ENCODE measurements at places on chromosomes 2 and 18.

DNA sequence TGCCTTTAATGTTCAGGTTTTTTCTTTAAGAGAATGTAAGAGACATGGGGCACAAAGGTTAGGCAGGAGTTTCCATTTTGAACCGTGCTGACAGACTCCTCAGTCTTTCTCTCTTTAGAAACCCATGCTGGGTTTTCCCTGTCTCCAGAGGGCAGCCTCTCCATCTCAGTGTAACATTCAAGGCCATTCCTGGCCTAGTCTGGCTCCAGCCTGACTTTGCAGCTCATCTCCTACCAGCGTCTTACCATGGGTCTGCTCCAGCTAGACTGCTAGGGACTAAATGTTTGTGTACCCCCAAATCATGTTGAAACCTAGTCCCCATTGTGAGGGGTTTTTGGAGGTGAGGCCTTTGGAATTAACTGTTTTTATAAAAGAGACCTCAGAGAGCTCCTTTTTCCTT is 9.8 kb upstream of the CLIP4 start:
- DNase-seq: no peak

- DNase-seq: no peak
Measured at GRCh38 chr18:70221915-70222278, 16.4 kb upstream of the RTTN start.

- DNase-seq: no peak
Measured at GRCh38 chr18:49767111-49768050, 46.0 kb downstream of the ACAA2 start.

DNA sequence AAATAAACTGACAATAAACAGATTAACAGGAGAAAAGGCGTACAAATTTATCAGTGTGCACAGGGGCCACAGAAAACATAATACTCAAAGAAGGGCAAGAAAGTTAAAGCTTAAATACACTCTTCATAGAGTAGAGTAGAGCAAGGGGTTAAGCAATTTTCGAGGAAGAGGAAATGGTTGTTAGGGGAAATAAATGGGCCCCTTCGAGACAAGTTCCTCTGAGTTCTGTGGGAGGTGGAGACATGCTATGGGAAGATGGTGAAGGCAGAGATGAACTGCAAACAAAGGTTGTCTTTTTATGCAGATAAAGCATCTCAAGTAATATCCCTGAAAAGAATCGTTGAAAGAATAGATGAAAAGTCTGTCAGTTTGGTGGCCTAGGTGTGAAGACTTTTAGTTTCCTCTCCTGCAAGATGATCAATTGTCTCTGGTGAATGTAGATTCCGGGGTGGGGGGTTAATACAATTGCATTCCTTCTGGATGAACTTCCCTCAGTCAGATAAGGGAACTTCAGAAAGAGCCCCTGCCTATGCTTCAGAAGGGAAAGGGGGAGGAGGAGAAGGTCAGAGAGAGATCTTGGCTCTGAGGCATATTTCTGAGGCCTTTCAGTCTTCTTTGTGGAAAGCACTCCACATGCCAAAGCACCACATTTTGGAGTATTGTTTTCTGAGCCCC is 127.0 kb downstream of the METTL4 start:
- DNase-seq: no peak

DNA sequence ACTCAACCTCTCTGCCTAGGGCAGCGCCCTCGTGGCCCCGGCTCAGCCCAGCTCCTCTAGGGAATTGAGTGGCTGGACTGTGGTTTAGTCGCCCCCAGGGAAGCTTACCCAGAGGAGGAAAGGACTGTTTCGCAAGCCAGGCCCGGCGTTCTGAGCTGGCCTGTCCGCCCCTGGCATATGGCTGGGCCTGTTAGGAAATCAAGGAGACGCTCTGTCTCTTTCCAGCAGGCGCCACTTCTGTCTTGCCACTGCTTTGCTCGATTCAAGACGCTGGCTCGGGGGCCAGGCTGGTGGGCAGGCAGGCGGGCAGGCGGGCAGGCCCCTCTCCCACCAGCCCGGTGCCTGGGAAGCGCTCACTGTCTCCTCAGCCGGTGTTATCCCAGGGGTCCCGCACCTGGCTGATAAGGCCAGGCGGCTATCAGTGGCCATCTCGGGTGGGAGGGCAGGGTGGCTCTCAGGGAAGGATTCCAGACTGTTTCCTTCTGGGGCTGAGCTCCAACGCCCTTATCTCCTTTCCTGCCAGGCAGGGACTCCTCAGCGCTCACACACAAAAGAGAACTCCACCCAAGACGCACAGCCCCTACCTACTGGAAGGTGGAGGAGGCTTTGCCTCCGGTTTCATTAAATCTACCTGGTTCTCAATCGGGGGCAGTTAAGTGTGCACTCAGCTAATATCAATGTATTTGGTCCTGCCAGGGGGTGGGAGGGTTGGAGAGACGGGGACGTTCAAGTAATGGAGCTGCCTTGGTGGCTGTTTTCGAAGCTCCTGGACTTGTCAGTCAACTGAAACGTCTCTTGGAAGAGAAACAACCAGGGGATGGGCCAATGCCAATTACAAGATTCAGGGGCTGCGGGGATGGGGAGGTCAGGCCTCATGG is 109.1 kb downstream of the SMAD7 start:
- DNase-seq: no peak

DNA sequence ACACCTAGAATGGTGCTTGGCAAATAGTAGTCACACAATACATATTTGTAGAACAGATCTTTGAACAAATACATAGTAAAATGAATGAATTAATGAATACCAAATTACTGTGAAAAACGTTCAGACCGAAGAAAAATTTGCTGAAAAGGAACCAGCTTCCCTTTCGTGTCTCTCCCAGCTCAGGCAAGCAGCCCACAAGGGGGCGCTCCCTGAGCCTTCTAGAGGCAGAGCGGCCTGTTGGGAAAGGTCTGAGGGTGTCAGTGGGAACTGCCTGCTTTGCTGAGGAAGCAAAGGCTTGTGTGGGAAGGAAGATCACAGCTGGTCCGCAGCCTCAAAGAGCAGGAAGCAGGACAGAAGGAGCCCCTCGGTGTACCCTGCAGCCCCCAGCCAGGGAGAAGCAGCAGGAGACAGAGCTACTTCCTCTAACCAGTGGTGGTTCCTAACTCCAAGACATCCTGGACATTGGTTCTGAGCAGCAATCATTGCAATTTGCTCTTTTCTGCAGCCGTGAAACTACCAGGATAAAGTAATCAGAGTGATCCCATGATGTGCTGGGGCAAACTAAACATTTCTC is 231.1 kb downstream of the ANKRD30B start:
- no peak for DNase-seq

GRCh38 chr18:4405965-4406364 is 49.1 kb downstream of the DLGAP1 start:
- DNase-seq: no peak

- no peak for DNase-seq
Measured at GRCh38 chr18:12606592-12607315, 51.2 kb downstream of the SPIRE1 start.

- no peak for DNase-seq
Measured at GRCh38 chr2:31877008-31877407, 133.8 kb downstream of the MEMO1 start.

DNA sequence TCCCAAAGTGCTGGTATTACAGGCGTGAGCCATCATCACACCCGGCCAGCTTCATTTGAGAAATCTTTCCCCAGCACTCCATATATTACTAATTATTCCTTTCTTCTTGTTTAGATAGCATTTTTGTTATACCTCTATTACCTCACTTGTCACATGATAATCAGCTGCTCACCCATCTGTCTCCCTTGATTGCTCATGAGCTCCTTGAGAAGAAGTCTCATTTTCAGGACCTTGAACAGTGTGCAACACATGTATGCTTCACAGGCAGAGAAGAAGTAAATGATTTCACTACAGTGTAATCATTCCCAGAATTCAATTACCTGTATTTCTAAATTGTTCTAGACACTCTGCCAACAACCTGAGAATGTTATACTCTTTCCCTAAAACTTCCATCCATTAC is 6.2 kb downstream of the PAIP2B start:
- no peak for DNase-seq

DNA sequence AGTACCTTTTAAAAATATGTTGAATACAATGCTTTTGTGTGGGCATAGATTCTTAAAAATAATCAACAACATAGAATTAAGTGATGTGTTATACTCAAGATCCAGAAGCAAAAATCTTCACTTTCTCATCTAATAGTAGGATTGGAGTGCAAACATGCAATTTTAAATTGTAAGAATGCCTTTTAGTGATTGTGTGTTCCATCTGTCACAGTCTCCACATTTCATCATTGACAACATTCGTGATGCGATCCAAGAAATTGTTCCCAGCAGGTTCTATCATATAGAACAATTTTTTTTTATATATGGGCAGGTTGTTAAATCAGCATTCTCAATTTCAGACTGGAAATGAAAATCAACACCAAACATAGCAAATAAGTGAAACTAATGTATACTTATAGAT is 1671.8 kb upstream of the SLC39A10 start:
- no peak for DNase-seq

DNA sequence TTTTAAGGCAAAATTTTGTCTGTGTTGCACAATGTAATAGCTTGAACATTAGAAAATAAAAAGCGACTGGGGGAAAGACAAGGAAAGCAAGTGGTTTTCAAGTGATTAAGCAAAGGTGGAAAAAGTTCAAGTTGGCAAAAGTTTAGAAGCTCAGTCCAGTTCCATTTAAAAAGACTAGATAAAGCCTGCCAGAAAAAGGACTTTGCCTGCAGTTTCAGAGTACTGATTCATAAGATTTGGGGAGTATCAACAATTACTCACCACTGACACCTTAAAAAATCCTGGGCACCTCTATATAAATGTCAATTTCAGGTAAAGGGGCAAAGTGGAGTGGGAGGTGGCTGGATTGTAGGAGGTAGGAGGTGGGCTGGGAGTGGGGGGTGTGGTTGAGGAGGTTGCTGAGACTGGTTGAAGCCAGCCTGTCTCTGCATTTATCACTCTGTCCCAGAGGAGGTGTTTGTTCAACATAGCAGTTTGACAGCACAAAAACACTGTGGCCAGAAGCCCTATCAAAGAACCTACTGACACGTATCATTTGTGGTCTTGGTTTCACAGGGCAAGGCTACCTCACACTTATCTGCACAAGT is 14.6 kb downstream of the ZEB2 start:
- DNase-seq: no peak

GRCh38 chr2:44777537-44777936 is 164.0 kb upstream of the SIX3 start:
- no peak for DNase-seq

- no peak for DNase-seq
Measured at GRCh38 chr2:24543252-24543651, 52.2 kb downstream of the NCOA1 start.

DNA sequence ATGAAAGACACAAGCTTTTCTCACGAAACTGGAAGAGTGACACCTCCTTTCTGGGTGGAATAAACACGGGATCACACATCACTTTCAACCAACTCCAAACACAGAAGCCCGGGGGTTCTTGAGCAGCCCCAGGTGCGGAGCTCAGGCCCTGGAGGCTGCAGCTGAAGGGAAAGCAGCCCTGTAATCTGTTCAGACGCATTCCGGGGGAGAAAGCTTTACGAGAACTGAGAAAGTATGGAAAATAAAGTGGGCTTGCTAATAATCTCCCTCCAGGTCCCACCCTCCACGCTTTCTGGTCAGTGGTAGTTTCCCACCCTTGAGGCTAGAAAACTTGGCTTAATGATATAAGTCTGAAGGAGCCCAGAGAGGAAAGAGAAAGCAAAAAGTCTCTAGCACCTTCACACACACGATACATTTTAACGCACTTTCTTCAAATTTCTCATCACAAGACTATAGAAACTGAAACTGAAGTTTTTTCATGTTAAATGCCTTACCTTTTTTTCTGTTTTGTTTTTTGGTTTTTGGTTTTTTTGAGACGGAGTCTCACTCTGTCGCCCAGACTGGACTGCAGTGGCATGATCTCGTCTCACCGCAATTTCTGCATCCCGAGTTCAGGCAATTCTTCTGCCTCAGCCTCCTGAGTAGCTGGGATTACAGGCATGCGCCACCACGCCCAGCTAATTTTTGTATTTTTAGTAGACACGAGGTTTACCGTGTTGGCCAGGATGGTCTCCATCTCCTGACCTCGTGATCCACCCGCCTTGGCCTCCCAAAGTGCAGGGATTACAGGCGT is 141.3 kb downstream of the AFF3 start:
- no peak for DNase-seq

GRCh38 chr2:195338856-195339255 is 318.2 kb upstream of the SLC39A10 start:
- DNase-seq: no peak

DNA sequence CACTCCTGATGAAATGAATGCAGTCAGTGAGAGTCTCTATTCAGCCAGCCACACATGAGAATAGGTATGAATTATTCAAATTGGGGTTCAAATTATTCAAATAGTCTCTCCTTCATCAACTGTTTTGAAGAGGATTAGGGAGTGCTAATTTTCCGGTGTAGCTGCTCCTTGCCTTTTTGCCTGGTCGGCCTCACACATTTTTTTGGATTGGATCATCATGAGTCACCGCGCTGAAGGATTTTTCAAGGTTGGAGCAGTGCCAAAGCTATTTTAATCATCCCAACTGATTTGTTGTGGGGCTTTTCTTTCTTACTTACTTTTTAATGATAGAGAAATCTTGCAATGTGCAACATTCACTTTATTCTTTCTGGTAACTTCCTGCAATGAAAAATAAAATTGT is 2.4 kb upstream of the DTNA start:
- no peak for DNase-seq

DNA sequence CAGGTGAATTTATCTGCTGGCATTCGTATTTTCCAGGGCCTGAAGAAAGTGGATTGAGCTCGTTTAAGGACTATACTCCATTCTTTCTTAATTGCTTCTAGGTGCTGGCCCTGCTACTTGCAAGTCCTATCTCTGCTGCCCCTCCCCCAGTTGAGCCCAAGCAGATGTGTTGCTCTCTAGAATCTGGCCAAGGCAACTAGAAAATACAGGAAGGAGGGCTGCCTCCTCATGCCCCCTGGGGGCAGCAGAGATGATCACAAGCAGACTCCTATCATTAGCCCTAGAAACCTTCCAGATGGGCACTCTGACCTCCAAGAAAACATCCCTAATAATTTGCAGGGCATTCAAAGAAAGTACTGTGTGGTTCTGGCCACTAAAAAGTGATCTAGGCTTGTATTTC is 72.5 kb upstream of the CYP26B1 start:
- DNase-seq: no peak

DNA sequence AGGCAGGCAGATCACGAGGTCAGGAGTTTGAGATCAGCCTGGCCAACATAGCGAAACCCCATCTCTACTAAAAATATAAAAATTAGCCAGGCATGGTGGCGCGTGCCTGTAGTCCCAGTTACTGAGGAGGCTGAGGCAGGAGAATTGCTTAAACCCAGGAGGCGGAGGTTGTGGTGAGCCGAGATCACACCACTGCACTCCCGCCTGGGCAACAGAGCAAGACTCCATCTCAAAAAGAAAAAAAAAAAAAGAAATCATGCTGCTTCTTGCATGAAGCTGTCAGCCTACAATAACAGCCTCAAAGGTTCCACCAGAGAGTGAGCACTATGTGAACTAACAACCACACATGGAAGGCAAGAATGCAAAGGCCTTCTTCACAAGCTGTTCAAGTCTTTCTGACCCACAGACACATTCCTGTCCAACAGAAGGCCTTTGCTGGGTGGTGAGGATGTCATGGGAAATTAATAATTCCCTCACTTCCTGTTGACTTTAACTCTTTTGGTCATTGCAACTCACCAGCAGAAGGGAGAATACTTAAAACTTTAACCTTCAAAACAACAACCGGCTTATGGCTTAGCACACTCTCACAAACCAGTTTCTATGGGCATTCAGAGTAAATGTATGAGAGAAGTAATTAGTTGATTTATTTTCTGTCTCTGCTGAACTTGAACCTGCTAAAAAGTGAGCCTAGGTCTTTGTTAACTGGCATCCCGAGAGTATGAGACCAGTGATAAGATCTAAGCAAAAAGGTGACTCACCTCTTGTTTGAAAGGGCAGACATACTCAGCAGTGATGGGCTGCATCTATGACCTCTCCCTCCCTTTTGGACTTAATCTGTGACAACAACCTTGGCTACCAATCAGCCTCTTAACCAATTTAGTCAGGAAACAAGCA is 11.8 kb downstream of the PLEKHM3 start:
- DNase-seq: no peak

Measured in stimulated activated CD8-positive, alpha-beta memory T cell treated with anti-CD3 and anti-CD28 coated beads, Interleukin-7, amount 100 ng/mL, for 4 hours (primary cell).